ENCODE measurements at places on chromosomes 5 and 9.
A peak's percentile ranks its signal among the peaks of the same experiment; 100 is the strongest.

GRCh38 chr5:142924135-142924883, 154.1 kb downstream of the ARHGAP26 start:
- no peak for DNase-seq

DNA sequence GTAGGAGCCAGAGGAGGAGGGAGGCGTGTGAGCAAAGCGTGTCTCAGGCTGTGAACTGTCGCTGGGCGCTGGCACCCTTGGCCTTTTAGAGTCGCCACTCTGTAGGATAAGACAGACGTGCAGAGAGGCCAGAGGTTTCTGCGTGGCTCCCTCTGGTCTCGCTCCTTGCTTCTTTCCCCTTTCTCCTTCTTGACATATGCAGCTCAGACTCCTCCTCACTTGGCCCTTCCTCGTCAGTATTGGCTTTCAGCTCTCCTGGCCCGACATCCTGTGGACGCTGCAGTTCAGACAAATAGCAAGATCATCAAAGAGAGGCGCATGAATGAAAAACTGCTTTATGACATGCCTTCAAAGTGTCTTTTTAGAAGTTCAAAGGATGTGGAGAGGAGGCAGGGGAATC, 116.8 kb upstream of the SPRY4 start:
- peak; percentile 74 for DNase-seq

DNA sequence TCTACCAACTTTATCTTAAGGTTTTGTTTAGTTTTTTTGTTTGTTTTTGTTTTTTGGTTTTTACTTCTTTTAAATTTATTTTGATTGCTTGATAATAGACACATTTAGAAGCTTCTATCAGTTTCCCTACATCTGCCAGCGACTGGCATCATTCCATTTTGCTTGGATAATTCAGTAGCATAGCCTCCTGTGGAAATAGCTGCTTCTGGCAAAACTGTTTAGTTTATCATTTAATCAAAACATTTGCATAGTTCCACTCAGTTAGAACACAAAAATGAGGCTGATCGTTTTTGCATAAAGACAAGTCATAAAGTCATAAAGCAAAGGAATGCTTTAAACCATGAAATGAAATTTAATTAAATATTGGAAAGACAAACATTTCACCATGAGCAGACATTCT, 133.7 kb upstream of the NFIL3 start:
- DNase-seq, result no peak

GRCh38 chr5:143314659-143315058, 88.8 kb downstream of the NR3C1 start:
- no peak for DNase-seq

DNA sequence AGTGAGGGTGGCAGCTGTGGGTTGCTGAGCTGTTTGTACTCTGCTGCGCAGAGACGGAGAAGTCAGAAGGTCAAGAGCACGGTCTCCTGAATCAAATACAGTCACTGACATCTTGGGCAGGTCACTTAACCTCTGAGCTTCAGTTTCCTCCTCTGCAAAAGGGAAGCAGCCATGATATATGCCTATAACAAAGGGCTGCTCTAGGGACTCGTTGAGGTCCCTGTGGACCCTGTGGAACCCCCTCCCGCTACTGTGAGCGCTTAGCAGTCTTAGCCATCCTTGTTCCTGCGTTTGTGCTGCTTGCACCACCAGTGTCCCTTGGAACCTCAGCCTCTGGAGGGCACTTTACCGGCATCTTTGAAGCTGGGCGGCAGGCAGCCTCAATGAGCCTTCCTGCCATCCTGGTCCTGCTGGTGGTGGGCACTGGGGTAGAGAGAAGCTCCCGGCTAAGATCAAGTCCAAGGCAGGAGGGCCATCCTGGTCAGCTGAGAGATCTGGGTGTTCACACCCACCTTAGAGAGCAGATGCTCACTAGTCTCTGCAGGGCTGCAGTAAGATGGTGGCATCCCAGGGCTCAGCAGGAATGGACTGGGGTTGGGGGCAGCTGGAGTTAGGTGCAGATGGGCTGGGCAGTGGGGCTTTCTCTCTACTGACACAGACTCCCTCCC, 8.7 kb downstream of the JADE2 start:
- DNase-seq, result no peak

DNA sequence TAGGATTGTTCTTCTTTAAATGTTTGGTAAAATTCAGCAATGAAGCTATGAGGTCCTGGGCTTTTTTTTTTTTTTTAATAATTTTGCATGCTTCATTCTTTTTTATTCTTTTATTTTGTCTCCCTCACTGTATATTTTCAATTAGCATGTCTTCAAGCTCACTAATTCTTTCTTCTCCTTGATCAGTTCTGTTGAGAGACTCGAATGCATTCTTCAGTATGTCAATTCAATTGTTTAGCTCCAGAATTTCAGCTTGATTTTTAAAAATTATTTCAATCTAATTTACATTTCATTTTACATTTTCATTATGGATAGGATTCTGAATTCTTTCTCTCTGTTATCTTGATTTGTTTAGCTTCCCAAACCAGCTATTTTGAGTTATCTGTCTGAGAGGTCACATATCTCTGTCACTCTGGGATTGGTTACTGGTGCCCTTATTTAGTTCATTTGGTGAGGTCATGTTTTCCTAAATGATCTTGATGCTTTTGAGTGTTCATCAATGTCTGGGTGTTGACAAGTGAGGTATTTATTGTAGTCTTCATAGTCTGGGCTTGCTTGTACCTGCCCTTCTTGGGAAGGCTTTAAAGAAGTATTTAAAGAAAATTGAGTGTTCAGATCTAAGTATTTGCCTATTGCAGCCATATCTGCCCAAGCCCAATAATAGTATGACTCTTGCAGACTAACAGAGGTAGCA, 9.1 kb downstream of the LURAP1L start:
- DNase-seq, result no peak

DNA sequence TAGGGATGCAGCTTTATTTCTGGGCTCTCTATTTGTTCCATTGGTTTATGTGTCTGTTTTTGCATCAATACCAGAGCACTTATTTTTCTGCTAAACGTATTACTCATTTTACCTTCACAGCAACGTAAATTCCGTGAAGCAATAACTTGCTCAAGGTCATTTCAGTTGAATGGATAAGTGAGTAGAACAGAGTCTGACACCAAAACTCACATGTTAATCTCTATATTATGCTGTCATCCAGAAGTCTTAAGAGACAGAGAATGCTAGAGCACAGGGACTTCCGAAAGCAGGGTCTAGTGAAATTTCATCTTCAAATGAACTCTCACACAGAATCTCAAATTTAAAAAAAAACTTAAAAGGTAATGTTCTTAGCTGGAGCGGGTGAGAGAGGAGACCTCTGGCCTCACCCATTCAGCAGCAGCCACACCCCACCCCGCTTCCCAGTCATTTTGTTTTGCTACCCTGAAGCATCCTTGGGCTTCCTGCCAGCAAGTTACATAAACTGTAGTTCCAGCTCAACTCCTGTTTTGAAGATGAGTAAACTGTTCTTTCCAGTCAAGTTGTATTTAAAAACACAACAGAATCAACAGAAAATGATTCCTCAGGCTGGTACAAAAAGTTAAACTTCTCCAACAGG, 69.3 kb downstream of the TRIM36 start:
- DNase-seq, result no peak

DNA sequence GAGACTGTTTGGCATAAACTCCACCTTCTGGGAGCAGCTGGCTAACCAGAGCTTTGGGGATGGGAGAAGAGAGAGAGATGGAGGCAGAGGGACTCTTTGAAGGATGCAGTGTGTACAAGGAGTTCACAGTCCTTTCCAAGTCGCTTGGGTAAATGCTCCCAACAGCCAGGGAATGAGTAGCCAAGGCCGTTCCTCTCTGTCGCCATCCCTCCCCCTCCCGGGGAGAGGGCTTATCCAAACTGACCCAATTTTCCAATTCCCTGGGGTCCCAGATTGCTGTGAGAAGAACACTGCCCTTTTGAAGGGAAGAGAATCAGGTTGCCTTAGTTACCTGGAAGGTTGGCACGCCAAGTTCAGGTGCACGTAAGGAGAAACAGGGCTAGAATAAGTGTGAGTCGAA, 7.9 kb downstream of the WWC1 start:
- DNase-seq, result no peak

DNA sequence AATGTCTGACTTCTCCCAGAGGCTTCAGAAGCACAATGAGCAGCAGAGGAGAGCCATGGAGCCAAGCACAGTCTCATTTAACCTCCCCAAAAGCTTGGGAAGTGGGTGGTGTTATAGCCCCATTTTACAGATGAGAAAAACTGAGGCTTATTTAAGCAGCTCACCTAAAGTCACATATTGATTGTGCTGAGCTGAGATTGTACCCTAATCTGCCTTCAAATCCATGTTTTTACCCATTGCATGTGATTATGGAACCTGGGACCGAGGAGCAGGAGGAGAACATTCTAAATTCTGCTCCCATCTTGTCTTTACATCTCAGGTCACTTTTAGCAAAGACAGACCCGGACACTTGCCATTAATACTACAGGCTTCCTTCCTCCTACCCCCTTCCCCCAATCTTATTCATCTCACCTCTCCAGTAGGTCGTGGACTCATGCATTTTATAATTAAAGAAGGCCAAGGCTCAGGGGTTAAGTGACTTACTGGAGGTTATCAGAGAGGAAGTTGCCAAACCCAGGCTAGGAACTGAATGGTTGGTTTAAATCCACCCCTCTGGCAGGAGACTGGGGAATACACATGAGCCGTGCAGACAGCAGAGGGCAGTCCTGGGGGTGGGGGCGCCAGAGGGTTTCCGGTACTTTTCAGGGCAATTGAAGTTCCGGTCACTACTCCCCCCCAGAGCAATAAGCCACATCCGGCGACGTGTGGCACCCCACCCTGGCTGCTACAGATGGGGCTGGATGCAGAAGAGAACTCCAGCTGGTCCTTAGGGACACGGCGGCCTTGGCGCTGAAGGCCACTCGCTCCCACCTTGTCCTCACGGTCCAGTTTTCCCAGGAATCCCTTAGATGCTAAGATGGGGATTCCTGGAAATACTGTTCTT, 51.0 kb upstream of the IL17B start:
- no peak for DNase-seq

DNA sequence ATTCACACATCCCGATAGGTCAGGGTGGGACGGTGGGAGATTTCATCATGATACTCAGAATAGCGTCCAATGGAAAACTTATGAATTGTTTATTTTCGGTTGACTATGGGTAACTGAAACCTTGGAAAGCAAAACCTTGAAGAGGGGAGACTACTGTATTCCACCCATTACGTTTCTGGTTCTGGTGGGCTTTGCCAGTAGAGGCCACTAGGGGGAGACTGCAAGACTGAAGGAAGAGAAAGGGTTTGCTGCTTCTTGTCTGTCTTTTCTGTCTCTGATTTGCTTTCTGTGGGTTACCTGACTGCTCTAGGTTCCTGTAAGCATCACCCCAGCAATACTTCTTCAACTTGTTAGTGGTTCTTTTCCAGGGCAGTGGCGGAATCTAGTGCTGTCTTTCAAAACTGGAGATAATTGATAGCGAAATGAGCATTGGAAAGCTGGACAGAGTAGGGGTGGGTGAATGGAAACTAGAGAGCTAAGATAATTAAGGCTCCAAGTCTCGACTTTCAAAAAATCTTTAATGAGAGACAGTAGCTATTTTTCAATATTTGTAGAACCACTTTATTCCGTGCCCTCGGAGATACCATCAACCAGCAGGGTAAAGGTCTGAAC, 27.0 kb downstream of the GRIN3A start:
- no peak for DNase-seq

- DNase-seq, result no peak
These were observed 146.6 kb downstream of the PIP5K1B start for GRCh38 chr9:68851657-68852056.

GRCh38 chr5:16687898-16688297, 71.1 kb upstream of the RETREG1 start:
- no peak for DNase-seq

DNA sequence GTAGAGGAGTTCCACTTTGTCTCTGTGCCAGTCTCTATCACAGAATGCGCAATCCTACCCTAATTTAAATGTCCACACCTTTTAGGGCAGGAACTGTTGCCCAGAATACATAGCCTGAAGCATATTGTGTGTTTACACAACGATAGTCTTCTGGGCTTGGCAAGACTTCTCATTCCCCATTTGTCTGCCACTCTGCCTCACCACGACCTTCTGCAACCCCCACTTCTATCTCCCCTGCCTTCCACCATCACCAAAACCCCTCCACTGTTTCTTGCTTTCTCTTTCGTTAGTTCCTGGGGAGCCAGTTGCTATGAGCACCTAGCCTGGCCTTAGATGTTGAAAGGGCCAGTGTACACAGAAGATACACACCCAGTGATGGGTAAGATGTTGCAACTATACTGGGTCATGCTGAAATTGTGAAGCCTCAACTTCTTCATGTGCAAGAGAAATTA, 883 bp upstream of the RNF145 start:
- no peak for DNase-seq

DNA sequence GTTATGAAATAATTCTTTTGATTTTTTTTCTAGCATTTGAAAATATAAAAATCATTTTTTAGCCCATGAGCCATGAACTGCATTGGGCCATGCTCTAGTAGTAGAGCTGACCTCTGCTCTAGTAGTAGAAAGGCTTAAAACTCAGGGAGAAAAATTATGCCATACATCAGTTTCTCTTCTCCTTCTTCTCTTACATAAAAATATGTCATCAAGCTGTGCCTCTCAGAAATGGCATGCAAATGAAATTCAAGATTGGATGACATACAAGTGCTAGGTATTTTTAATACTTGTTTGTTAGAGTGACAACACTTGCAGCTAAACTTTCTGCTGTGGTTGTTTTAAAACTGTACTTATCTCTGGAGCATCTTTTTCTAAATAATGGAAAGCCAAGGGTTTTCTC, 42.1 kb upstream of the TMOD1 start:
- no peak for DNase-seq

DNA sequence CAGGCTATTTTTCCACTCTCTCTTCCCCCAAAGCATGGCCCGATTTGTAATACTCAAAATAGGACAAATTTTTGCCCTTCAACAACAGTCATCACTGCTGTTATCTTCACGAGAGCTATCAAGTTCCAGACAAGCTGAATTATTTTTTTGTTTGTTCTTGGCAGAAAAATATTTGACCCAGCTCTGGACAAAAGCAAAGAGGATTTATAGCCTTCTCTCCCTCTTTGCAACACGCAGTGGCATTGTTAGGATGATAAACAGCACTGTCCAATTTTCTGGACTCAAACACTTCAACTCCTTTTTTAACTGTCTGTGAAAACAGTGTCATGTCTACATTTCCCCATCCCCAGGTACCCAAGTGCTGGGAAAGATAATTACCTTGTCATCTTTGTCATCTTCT, 160.3 kb downstream of the SLF1 start:
- DNase-seq, result no peak

- peak; percentile 36 for DNase-seq
These were observed 63.0 kb downstream of the LMX1B start for GRCh38 chr9:126676685-126677143.

DNA sequence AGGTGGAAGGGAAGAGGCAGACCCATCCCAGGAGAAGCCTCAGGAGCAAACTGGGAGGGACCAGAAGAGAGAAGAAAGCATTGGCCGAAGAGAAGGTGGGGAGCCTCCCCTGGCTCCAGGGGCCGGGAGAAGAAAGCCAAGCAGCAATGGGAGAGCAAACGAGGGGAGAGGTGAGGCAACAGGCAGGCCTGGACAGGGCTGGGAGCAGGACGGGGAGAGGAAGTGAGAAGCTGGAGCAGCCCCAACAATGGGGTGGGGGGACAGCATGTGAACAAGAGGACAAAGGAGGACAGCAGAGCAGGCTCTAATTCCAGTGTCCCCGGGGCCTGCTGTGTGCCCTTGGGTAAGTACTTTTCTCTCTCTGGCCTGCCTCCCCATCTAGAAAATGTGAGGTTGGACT, 115.3 kb downstream of the PSD2 start:
- DNase-seq, result no peak

GRCh38 chr9:88949961-88950340, 41.3 kb upstream of the S1PR3 start:
- DNase-seq, result no peak

- DNase-seq, result no peak
These were observed 51.0 kb upstream of the NFIL3 start for GRCh38 chr9:91474656-91475055.

GRCh38 chr9:5631026-5631425, 2.1 kb downstream of the RIC1 start:
- DNase-seq, result no peak

All from stomach (tissue), 19 donors.